ENCODE measurements at places on chromosomes 12 and 14.

GRCh38 chr12:122079033-122079531 is 526 bp downstream of the MLXIP start:
- DNase-seq: no peak

GRCh38 chr12:130981911-130982310 is 28.2 kb downstream of the ADGRD1 start:
- no peak for DNase-seq

DNA sequence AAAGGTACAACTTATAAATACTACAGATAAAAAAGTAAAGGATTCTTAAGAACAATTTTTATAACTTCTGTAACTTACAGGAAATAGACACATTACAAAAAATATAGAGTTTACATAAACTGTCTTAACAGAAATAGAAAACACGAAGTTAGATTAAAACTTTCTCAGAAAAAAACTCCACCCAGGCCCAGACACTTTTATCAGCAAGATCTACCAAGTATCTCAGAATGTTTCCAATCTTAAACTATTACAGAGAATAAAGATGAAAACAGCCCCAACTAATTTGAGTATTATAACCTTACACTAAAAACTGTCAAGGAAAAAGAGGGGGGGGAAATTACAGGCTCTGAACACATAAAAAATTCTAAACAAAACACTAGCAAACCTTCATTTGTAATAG is 8.2 kb downstream of the ZFC3H1 start:
- no peak for DNase-seq

GRCh38 chr12:102513272-102513671 is 32.9 kb upstream of the IGF1 start:
- DNase-seq: no peak

GRCh38 chr12:121263206-121263935 is 33.1 kb downstream of the CAMKK2 start:
- no peak for DNase-seq

DNA sequence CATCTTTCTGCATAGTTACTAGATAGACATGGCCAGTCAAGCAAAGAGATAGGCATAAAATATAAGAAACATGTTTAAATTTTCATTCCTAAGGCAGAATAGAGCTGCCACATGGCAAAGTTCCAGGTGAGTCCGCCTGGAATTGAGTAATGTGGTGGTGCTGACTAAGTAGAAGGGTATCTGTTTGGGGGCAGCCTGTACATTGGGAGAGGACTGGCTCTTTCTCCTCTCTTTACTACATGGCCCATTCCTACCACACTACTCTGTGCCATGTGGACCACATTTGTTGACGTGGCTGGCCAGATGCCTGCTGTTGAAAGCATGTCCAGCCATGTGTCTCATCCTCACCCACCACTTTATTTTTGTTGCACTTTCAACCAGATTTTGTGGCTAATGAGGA is 354.0 kb downstream of the ETNK1 start:
- no peak for DNase-seq

GRCh38 chr14:96368534-96368933 is 5.2 kb downstream of the GSKIP start:
- no peak for DNase-seq

GRCh38 chr14:87018294-87018693 is 974.7 kb downstream of the GALC start:
- no peak for DNase-seq

GRCh38 chr14:39447175-39447661 is 15.0 kb upstream of the FBXO33 start:
- DNase-seq: no peak

DNA sequence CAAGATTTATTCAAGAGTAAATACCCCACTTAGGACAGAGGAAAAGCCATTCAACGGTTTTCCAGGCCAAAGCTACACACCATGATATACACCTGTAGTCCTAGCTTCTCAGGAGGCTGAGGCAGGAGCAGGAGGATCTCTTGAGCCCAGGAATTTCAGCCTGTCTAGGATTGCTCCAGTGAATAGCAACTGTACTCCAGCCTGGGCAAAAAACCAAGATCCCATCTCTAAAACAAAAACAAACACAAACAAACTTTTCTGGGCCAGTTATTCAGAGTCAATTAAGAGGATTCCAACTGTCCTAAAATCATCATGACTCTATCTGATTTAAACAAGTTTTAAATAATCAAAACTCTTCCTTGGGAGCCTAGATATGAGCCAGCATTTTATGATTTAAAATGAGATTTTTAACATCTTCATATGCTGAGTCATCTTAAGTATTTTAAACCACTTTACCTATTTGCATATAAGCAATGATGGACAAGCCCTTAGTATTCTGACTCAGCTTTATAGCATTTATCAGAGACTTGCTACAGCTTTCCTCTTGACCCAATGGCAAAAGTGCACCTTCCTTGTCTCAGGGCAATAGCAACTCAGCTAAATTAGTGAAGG is 77.1 kb downstream of the KCNMB4 start:
- DNase-seq: no peak

GRCh38 chr14:81141426-81141825 is 79.3 kb downstream of the GTF2A1 start:
- DNase-seq: no peak

DNA sequence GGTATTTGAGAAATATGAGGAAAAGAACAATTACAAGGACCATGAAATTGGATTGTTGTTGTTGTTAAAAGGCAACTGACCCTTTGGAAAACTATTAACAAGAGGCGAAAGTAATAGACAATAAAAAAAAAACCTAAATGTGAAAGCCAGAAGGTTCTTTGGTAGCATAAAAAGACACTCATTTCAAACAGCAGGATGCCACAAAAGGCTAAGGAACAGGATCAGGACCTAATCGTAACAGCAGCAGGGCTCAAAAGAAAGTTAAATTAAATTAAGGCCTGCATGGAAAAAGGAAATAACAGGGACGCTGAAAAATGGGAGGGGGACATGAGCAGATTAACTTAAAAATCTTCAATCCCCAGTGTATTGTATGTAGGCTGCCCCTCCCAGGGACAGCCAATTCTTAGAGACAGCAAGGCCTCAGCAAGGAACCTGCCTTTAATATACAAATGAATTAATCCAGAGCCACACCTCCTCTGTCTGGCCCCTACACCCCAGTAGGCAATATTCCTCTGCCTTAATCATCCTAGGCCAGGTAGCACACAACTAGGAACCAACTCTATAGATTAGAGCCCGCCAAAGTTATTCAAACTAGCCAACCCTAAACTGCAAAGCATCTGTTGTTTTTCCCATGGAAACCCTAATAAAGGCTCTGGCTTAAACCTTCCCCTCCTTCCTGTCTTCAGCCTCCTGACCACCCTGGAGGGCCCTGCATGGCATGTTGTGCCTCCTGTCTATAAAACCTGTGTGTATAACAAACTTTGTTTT is 28.4 kb upstream of the AP4S1 start:
- DNase-seq: no peak

DNA sequence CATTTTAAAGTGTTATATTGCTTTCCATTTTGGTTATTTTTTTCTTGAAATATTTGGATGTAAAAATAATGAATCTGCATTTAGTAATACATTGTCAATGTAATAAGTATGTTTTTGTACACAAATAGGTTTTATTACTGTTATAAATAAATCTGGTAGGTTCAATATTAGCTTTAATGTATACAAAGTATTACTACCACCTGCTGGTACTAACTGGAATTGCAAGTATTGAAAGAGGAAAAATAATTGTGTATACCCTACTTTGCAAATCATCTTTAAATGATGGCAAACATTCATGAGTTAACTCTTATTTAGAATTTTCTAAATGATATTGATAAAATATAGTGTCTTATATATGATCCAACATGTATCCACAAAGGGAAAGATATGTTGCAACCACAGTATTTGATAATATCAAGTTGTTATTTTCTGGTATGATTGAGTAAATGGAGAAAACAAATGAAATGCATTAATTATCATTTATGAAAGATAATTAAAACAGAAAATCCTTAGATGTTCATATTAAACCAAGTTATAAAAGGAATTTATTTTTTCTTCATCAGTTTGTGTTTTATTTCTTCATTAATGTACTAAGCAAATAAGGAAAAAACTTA is 3.2 kb downstream of the OR4K2 start:
- DNase-seq: peak; percentile 13

- no peak for DNase-seq
Observed at GRCh38 chr14:87161502-87161901, 831.5 kb downstream of the GALC start.

DNA sequence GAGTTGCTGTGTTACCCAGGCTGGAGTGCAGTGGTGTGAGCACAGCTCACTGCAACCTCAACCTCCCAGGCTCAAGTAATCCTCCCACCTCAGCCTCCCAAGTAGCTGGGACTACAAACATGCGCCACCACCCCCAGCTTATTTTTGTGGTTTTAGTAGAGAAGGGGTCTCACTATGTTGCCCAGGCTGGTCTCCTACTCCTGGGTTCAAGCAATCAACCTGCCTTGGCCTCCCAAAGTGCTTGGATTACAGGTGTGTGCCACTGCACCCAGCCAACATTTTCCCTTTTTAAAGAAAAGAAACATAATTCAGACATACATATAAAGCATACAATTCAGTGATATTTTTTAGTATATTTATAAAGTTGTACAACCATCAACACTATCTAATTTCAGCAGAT is 44.4 kb downstream of the RESF1 start:
- no peak for DNase-seq

DNA sequence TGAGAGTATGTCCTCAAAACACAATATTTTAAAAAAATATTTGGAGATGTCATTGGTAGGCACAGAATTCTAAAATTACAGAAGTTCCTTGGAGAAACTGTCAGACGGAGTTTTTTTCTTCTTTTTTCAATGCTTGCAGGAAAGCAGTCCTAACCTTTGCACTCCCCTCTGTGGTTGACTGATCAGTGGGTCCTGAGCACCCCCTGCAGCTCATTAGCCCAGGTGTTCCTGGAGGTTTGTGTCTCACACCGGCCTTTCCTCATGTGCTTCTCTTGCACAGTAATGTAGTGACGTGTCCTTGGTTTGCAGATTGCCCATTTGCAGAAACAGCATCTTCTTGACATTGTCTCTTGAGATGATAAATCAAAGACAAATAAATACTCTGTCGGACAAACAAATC is 513.0 kb downstream of the TMEM121 start:
- DNase-seq: peak; percentile 2

DNA sequence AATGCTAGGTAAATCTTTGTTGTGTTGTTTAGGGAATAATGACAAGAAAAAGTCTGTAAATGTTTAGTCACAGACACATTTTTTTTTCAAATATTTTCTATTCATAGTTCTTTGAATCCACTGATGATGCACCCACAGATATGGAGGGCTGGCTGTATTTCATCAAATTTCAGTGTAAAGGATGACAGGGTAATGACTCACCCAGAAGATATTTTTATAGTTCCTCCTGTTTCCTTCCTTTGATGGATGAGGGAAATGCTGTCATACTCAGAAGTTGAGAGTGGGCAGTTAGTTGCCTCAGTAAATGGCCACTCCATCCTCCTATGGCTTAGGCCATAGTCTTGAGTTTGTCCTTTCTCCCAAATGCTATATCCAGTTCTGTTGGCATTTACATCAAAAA is 76.9 kb upstream of the REP15 start:
- peak; percentile 21 for DNase-seq

- DNase-seq: no peak
Observed at GRCh38 chr12:111178181-111179081, 190.5 kb downstream of the PHETA1 start.

DNA sequence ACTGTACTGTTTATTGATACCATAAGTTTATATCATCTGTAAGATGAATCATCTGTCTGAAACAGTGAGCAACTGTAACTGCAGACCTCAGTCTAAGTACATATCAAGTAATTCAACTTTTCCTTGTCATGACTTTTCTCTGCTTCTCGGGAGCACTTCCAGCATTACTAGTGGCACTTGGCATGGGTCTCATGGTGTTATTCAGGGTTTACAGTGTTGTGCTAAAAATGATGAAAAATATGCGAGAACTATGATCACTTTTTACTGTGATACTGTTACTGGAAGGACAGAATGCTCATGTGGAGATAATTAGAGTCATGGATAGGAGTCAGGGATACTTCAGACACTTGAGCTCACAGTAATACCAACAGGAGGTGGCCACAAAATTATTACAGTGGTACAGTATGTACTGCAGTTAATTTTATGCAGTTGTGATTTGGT is 8.3 kb downstream of the KTN1 start:
- DNase-seq: no peak

DNA sequence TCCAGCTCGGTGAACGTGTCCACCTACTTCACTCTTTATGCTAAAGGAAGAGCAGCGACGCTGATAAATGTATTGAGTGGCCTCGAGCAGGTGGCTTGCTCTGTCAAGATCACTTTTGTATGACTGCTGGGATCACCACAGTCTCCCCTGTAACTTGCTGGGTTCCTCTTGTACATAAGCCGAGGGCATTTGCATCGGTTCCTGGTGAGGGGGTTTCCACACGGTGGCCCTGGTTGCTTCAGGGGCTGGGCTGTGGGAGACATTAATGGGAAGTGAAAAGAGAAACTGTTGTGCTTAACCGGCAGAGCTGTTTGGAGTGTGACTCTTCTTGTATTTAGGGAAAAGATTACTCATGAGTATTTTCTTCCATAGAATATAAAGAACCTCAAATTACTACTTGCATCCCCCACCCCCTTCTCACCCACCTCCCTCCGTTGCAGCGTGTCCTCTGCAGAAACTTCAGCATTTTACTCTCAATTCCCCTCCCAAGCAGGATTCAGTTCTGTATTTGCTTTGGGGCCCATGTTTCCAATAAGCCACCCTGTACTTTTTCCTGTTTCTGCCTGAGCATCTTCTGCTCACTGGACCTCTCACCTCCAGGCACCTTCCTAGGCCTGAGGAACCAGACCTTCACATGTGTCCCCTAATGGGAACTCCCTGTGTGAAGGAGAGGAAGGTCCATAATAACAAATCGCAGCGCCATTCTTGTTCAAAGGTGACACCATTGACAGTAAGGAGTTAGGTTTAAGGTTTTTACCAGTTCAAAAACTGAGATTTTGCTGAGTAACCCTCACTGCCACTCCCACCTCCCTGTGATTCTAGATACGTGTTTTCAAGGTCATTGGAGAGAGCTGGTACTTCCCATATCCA is 187.0 kb downstream of the ETV6 start:
- no peak for DNase-seq

DNA sequence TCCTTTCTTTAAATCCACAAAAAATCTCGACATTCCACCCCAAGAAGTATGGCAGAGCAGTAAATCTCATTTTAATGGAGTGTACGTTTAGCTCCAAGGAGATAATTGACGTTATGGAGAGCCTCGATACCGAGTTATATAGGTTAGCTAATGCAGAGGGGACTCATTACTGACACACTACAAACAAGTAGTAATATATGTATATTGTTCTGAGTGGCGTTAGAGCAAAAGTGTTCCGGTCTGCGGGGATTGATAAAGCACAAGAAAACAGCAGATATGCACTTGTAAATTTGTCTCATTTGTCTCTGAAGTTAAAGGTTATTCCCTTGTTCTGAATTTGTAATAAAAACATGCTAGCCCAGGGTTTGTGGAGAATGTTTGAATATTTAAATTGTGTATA is 84.1 kb downstream of the BCL11B start:
- DNase-seq: no peak

Measured in AML-193 (cell line).